ENCODE measurements at places on chromosomes 5 and 9.

DNA sequence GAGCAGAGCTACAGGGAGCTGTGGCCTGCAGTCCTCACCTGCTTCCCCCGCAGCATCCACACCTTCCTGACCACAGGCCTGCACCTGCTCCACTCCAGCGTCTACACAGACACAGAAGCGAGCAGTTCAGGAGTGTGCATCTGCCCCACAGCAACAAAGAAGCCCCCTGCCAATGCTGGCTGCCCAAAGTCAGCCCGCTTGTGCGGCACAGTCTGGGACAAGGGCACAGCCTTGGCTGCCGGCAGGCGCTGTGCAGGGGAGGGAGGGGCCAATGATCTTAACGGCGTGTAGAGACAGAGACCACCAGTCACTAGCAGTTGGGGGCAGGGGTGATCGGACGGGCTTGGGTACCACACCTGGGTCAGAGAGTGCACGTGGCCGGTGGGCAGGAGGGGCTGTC, 6.6 kb downstream of the BRD9 start:
- DNase-seq: no peak

GRCh38 chr5:134084570-134084969, 29.9 kb upstream of the TCF7 start:
- no peak for DNase-seq

DNA sequence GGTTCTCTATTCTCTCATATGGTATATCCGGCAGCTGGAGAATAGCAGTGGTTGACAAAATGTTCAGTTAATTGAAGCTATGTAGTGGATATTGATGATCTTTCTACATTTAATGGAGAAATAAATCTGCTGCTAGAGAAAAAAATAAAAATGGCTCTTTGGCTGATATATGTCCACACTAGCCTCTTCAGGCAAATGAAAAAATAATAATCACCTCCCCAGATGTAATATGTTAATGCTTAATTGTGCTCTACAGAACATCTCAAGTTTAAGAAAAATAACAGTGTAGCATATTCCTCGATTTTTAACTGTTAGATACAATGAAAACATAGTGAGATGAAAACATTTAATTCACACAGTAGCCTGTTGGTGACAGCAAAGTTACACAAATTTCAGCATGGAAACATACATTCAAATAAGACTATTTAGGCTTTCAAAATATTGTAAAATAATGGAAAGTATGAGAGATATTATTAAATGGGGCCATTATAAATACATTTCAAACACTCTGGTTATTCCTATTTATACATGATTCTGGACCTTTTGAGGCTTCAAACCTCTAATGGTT, 543.0 kb downstream of the MAT2B start:
- no peak for DNase-seq

DNA sequence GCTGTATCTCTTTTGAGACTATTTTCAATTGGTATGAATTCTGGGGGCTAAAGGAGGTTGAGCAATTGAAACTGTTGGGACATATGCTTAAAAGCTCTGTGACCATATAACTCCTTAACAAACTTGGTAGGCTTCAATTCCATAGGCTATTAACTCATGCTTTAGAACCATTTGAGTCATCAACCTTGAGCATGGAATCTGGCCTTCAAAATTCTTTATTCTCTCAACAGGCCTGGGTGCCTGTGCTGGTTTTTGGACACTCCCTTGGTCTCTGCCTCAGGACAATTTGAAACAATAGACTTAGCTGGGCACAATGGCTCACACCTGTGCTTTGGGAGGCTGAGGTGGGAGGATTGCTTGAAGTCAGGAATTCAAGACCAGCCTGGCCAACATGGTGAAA, 61.4 kb upstream of the EPB41L4A start:
- no peak for DNase-seq

GRCh38 chr9:123472862-123473614, 117.0 kb downstream of the CRB2 start:
- no peak for DNase-seq

- no peak for DNase-seq
Measured at GRCh38 chr5:139985290-139985689, 57.8 kb downstream of the NRG2 start.

DNA sequence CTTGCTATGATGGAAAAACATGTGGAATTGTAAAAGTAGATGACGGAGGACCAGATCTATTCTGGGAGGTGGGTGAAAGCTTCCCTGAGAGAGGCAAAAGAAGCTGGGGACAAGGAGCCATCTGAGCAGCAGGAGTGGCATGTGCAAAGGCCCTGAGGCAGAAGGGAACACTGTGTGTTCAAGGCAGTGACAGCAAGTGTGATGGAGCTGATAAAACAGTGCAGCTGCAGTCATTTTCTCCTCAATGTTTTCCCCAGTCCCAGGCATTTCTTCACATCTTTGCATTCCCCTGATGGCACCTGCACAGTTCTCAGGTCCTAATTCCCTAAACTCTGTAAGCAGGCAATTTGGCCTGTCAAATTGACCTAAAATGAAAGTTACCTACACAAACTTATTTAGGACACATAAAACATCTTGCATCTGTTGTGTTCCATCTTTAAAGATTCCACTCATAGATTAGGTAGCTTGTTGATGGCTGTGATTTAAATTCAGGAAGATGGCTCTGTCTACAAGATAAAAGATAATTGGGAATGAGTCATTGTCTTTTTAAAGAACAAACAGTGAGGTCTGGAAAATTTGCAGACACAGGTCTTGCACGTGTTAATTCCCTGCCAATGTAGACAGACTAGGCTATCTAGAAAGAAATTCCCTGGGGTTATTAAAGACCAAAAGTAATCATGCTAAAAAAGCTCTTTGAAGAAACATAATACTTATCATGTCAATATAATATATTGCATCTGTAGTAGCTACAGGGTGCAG, 289.6 kb upstream of the SGCD start:
- no peak for DNase-seq

GRCh38 chr5:37886242-37886905, 46.5 kb upstream of the GDNF start:
- no peak for DNase-seq

DNA sequence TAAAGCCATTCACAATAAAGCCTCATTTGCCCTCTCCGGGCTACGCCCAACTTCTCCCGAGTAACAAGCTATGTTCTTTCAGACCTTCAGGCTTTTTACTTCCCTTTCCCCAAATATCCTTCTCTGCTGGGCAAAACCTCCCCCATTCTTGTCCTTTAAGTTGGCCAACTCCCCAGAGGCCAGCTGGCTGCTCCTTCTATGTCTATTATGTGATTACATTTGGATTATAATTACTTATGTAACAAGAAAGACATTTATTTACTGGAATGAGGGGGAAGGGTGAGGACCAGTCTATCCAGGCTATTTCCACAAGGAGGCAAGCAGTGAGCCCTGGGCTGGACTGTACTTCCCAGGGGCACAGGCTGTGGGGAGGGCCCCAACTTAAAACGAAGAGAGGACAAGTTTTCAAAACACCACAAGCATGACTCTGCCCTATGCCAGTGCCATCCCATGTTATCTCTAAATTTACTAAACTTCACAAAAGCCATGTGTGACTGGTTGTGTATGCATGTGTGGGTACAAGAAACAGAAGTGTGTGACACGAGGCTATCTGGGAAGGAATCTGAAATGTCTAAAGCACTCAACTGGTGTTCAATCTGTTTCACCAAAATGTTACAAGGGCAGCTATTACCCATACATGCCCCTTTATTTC, 84.5 kb downstream of the GNAQ start:
- no peak for DNase-seq

Measured in NCI-H510A (cell line).